ENCODE measurements at places on chromosomes 4 and X.

DNA sequence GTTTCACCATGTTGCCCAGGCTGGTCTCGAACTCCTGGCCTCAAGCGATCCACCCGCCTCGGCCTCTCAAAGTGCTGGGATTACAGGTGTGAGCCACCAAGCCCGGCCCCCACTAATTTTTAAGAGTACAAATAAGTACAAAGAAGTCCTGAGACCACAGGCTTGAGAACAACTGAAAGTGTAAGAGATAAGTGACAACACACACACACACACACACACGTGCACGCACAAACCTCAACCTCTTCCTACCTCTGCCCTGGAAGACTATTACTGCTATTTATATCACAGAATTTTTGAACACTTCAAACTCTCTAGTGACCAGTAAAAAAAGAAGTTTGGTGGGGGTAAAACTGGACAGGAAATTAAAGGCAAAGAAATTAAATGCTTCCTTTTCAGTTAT lies 7.5 kb downstream of the KLHL15 start:
- DNase-seq, result no peak

GRCh38 chr4:113053883-113054282 lies 4.4 kb downstream of the ANK2 start:
- DNase-seq, result no peak

DNA sequence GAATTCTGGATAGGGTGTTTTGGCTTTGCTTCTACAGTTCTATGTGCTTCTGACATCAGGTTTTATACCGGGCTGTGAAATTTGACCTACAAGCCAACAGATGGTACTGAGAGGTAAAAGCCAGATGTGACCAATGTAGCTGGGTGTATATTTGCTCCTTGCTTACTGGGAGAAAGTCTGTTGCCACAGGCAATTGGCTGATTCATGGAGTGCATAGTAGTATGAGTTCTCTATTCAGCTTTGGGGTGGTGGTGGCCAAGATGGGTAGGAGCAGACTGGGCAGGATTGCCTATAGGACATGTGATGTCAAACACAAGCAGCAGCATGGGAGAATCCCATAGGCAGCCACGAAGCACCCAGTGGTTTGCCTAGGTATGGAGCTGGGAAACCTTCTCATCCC lies 1827.0 kb downstream of the C4orf33 start:
- DNase-seq, result no peak

- no peak for DNase-seq
These were observed 90.4 kb downstream of the COX7B2 start for GRCh38 chr4:46818604-46819003.

DNA sequence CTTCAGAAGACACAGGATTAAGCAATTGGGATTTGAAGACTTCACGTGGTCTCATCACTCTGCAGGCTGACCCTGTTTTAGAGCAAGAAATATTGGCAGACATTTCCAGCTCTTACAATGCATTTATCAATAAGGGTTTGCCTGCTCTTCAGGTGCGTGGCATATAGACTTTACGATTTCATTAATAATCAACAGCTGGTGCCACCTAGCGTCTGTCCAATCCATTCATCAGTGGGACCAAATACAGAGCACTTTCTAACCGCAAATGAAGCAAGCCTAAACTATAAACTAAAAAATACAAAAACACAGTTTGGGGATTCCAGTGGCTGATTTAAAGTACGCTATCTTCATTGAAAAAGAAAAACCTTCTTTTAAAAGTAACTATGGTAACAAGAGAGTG lies 125.4 kb upstream of the DMD start:
- DNase-seq, result no peak

GRCh38 chr4:158776106-158776505 lies 7.3 kb downstream of the FNIP2 start:
- DNase-seq, result no peak

- DNase-seq, result no peak
These were observed 17.7 kb upstream of the CENPU start for GRCh38 chr4:184751585-184751956.

DNA sequence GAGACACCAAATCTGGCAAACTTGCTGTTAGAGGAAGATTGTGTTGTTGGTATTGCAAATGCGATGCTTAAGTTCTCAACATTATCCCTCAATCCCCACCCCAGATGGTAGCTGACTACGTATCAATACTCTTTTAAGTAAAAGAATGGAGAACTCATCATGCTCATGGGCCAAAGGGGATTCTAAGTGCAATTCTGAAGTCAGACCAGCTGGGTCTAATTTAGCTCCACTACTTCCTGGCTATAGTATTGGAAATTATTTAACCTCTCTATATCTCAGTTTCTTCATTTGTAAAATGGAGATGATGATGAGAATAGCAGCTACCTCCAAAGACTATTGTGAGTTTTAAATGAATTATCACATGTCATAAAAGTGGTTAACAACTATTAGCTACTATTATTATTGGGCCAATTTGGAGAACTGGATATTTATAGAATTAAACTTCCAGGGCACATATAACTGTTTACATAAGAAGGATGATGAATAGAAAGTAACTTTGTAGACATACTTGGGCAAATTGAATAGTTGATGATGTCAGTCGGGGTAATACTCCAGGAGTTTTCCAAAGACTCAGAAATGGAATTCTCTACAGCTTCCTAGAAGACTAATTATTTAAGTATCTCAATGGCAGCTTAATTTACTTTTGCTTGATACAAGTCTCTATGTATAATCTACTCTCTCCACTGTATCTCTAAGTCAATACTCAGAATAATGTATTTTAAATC lies 5.0 kb upstream of the SLAIN2 start:
- DNase-seq, result no peak

GRCh38 chr4:152643153-152644035 lies 36.4 kb downstream of the TMEM154 start:
- no peak for DNase-seq

DNA sequence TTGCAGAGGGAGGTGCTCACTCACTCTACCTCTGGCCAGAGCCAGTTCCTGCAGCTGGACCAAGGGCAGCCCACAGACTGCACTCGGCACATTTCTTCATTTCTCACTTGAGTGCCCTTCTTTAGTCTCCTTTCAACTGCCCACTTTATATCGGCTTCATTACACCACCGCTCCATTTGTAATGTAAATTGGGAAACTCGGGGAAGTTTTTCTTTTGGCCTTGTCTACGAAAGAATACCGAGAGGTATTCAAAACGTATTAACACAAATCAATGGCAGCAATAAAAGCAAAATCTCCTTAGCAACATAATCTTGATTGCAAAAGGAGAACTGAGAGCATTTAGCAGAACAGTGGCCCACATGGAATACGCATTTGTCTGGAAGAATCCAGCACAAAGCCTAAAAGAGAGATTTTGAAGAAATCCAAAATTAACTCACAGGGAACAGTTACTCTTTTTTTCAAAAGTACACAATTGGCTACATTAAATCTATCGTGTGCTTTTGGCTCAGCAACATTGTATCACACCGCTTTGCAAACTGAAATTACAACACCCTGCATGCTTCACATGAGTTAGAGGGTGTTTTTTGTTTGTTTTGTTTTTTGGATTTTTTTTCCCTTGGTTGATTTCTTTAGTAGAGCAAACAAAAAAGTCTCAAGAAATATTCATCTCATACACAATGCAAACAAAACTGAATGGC lies 62.6 kb downstream of the CHIC2 start:
- no peak for DNase-seq

GRCh38 chr4:79134767-79135166 lies 191.1 kb downstream of the NAA11 start:
- DNase-seq, result no peak

GRCh38 chrX:65696613-65697012 lies 29.2 kb downstream of the MSN start:
- no peak for DNase-seq

GRCh38 chr4:113316879-113317278 lies 267.4 kb downstream of the ANK2 start:
- no peak for DNase-seq
